ENCODE measurements at places on chromosomes 4 and X.

DNA sequence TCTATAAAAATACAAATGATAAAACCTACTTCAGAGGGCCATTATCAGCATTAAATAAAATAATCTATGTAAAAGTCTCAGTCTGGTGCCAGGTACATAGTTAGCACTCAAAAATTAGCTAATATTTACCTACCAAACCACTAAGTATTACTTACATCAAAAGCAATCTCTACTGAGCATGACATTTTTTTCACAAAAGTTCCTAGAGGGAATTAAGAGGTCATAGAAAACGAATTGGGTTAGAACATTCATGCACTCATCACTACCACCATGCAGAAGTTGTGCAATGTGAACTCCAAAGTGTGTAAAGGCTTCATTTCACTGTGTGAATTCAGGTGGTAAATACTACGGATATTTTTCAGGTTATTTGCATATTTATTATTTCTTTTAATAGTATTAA is 209.5 kb upstream of the FGF13 start:
- no peak for DNase-seq

GRCh38 chr4:26235500-26235899 is 85.3 kb upstream of the RBPJ start:
- no peak for DNase-seq

GRCh38 chr4:164027805-164028204 is 533.3 kb downstream of the TMA16 start:
- no peak for DNase-seq

GRCh38 chrX:51332188-51332942 is at the start of gene NUDT10:
TSS of gene NUDT10 (plus strand) at chrX:51332822. CDS start at chrX:51332966, 144 bp downstream.
- DNase-seq, result peak; percentile 13

GRCh38 chr4:37452952-37453280 is 208.4 kb downstream of the NWD2 start:
- peak; percentile 43 for DNase-seq

DNA sequence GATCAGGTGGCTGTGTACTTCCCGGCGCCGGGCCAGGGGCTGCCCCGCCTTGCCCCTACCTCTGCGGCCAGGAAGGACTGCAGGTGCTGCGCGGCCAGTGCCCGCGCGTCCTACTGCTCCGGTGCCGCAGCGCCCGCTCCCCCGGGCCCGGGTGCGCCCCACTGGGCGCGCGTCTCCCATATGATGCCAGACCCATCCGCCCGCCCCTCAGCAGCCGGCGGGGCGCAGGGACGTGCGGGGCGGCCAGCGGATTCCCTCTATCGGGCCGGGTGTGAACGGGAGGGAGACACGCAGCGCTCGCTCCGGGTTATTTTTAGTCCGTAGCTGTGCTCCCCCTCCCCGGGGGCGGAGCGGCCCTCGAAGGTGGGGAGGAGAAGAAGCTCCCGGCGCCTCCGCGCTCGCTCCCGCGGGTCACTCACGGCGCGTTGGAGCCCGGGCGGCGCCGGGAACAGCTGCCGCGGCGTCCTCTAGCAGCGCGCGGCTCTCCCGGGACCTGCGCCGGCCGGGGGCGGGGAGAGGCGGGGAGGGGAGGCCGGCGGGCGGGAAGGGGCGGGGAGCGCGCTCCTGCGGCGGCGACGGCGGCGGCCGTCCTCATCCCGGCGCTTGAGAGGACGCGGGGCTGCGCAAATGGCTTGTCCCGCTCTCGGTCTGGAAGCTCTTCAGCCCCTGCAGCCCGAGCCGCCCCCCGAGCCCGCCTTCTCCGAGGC is 103.6 kb downstream of the UCHL1 start:
- no peak for DNase-seq

GRCh38 chrX:41877167-41877566 is 46.2 kb downstream of the CASK start:
- no peak for DNase-seq

- DNase-seq, result no peak
Observed at GRCh38 chrX:30027636-30028035, 187.7 kb upstream of the MAGEB2 start.

DNA sequence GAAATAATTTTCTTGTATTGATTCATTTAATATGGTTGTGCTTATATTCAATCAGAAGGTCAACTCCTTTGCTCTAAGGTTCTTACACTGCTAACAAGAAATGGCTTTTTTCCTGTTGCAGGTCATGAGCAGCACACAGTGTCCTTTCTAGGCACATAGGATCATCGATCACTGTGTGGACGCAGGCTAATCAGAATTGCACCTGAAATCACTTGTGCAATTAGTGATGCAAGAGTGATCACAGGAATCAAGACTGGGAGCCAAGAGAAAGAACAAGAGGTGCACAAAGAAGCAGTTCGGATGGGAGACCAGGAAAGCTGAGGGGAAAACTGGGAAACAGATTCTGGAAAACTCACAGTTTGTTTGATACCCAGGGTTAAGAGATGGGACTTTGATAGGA is 21.1 kb downstream of the TDO2 start:
- DNase-seq, result no peak

DNA sequence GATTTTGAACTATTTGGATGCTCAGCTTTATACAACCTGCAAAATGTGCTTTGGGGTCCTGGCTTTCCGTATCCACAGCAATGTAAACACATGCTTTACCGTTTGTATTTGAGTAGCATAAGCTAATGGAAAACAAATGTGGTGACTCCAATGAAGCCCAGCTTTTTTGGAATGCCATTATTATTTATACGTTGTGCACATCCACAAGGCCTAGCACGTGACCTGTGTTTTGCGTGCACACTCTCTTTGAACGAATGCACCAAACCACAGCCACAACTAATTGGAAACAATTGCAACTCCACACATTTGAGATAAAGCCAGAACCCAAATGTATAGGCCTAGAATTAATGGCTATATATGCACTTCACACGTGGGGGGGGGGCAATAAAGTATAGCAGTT is 189.5 kb upstream of the GPC4 start:
- no peak for DNase-seq

- no peak for DNase-seq
Observed at GRCh38 chr4:168515222-168516011, 18.6 kb downstream of the PALLD start.

DNA sequence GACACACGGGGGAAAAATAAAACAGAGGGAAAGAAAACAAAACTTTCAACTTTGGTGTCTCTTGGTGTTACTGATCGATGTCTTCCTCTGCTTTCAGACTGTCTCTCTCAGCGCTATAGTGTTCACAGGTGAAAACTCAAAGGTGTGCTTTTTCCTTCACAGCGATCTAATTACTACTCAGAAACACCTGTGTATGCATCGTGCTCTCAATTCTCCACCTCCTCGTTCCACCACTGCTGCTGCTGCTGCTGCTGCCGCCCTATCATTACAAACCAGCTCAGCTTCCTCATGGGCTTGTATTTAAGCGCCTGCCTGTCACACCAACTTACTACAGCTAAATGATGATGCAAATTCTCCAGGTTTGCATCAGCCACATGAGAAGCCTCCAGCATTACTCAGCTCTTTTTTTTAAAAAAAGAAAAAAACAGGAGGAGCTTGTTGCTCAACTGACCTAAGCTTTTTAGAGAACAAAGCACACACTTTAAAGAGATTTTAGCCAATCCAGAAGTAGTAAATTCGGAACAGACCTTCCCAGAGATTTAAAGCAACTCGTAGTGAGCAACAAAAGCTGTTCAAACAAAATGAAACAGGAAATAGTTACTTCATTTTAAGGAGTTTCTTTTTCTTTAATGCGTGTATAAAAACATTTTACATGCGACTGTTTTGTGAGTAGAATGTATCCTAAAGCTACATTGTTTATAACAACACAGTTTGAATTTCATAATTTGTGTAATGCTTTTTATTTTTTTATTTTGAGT is at the start of gene SLC7A11:
Gene SLC7A11, minus strand, starts transcription at position 274 of the 758 bp plus-strand sequence. CDS start 280 bp downstream, outside the sequence.
- peak; percentile 50 for DNase-seq

DNA sequence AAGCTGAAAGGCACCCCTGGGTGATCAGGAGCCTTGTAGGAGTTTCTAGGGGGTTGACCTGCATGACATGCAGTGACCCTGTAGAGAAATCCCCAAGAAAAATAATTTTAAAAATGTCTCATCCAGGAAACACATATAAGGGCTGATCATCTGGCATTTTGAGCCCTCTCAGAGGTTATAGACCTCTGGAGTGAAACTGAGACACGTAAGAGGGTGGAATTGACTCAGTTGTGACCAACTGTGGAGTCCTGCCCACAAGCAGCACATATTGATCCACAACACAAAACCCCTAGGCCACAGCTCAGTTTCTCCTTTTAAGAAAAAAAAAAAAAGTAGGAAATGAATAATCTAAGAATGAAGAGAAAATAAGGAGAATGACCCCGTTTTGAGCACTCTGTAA is 32.5 kb upstream of the MTMR8 start:
- no peak for DNase-seq

- DNase-seq, result no peak
Observed at GRCh38 chr4:1708581-1708980, 3.5 kb downstream of the SLBP start.

GRCh38 chr4:13316354-13316753 is 167.8 kb downstream of the RAB28 start:
- DNase-seq, result no peak
